ENCODE measurements at places on chromosomes 16 and 17. TPM values are rescaled to one million over a fixed set of nuclear protein-coding genes. Genes with fewer than 3 reads are reported as not detected.

- DNase-seq, result no peak
- no peak overlapping the region for H3K27ac ChIP-seq
- H3K4me1 ChIP-seq, result peaks cover 17% of the 10 kb centered on the region
- no peak overlapping the region for H3K4me3 ChIP-seq
These were observed 226.1 kb downstream of the ZNF423 start for GRCh38 chr16:49629851-49630250.

DNA sequence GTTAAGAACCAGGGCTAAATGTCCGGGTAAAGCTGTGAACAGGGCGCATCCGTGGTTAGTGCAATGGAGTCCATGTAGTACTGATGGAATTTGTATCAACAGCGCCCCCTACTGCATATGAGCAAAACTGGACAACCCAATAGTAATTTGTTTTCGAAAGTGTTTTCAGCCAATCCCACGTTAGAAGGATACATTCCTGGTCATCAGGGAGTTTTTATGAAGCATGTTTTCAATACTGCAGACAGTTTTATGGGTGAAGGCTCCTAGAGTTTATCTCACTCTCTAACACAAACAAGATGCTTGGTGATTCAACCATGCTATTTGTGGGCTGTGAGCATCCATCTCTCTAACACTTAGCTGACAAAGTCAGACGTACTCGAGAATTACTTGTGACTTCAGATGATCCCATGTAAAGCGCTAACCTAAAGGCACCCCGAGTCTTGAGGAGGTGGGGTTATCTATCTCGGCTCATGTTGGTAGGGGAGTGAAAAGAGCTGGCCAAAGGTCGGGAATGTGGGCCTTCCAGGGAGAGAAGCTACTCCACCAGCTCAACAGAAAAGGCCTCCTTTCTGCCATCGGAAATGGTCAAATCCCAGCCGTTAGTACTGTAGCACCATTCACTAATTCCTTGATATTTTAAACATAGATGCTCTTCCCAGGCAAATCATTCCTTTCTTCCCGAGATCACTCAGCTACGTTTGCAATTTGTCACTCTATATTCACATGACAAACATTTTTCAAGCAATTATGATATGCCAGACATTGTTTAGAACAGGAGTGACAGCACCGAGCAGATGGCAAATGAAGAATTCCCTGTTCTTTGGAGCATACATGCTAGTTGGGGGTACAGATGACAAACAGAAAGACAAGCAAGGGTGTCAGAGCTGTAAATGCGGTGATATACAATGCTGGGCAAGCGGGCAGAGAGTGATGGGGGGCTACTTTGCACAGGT is 46.9 kb upstream of the HNF1B start:
- H3K27me3 ChIP-seq, result no peaks in the 10 kb centered on the region
- no peaks in the 10 kb centered on the region for H3K4me1 ChIP-seq
- DNase-seq, result peak; percentile 19
- H3K27ac ChIP-seq, result no peak overlapping the region

Gene SNX20
- polyA plus RNA-seq, result not detected

Gene KATNIP
- 25.5 TPM for polyA plus RNA-seq

- H3K4me3 ChIP-seq, result no peak overlapping the region
- DNase-seq, result no peak
- no peaks in the 10 kb centered on the region for H3K27me3 ChIP-seq
- H3K36me3 ChIP-seq, result no peaks in the 10 kb centered on the region
- H3K4me1 ChIP-seq, result peaks cover 7% of the 10 kb centered on the region
These were observed 84.9 kb downstream of the TMEM114 start for GRCh38 chr16:8505327-8505991.

Gene CDRT4
- polyA plus RNA-seq, result 4.6 TPM

DNA sequence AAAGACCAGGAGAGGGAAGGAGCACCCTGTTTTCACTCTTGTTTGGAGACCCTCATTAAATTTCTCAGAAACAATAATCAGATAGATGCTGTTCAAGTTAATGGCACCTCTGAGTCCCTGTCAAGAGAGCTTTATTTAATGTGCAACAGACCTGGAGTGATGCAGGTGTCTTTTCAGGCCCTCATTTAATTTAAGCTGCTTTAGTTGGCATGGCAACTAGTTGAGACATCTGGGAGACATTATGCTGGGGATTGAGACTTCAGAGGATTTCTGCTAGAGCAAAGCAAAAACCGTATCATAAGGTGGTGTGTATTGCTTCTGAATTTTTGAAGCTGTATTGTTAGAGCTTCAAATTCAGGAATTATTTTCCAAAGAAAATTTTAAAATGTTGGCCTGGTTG is 108.5 kb downstream of the NLK start:
- H3K4me1 ChIP-seq, result peaks cover 5% of the 10 kb centered on the region
- no peak overlapping the region for H3K27ac ChIP-seq
- DNase-seq, result peak; percentile 15
- H3K4me3 ChIP-seq, result no peak overlapping the region
- no peaks in the 10 kb centered on the region for H3K27me3 ChIP-seq
- H3K36me3 ChIP-seq, result peaks cover 21% of the 10 kb centered on the region

Gene RNF227
- 7.4 TPM for polyA plus RNA-seq

DNA sequence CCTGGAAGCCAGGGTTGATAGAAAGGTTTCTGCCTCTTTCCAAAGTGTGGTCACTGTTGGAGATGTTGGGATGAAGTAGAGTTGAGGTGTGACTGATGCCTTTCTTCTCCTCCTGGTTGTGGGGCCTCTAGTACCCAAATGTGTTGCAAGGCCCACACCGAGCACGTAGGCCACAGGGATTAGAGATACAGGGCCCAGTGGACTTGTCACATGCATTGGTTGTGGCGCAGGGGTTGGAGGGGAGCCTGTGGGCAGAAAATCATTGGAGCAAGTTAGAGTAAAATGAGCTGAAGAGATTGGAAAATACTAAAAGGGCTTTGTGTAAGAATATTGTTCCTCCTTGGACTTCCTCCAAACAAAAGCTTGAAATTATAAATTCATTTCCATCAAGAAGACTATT is 4.6 kb downstream of the KRT33A start:
- no peak overlapping the region for H3K4me3 ChIP-seq
- H3K36me3 ChIP-seq, result no peaks in the 10 kb centered on the region
- DNase-seq, result no peak
- no peaks in the 10 kb centered on the region for H3K4me1 ChIP-seq

Gene RNF157
- polyA plus RNA-seq, result 5.2 TPM

DNA sequence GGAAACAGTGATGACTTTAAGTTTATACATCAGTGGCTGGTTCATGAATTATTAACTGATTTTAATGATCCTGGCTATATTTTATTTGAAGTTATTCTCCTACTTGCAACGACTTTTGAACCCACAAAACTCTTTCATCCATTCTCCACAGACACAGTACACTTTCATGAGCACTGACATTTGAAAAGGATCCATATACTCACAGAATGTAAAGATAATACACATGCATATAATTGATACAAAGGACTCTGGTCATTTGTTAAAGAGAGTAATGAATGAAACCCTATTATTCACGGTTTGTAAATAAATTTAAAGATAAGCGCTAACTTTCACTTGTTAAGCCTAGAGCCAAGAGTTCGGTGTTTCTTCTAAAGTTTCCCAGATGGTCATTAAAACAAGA is 3.3 kb downstream of the TOX3 start:
- H3K27ac ChIP-seq, result no peak overlapping the region
- H3K27me3 ChIP-seq, result peaks cover 16% of the 10 kb centered on the region
- H3K4me3 ChIP-seq, result no peak overlapping the region
- DNase-seq, result no peak
- no peaks in the 10 kb centered on the region for H3K4me1 ChIP-seq

GRCh38 chr17:64269687-64270649 is 6.9 kb upstream of the TEX2 start:
- H3K36me3 ChIP-seq, result no peaks in the 10 kb centered on the region
- no peak overlapping the region for H3K4me3 ChIP-seq

- no peak overlapping the region for H3K27ac ChIP-seq
- H3K4me1 ChIP-seq, result no peaks in the 10 kb centered on the region
- no peak for DNase-seq
- H3K27me3 ChIP-seq, result peaks cover 9% of the 10 kb centered on the region
These were observed 1.4 kb upstream of the WNT3 start for GRCh38 chr17:46819906-46820351.

DNA sequence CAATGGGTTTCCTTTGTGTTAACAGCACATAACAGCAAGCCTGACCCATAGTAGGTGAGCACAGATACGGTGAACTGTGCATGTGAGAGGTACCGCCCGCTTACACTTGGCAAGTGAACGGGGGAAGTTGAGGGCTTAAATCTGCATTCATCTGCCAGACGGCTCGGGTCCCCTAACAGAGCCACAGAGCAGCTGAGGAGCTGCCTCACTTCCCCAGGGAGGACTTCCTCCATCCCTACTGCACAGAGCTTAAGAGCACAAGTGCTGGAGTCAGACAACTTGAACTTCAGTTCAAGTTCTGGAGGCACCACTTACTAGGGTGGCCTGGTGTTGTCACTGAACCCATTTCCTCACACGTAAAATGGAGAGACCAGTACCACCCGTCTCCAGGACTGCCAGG is 13.4 kb downstream of the RAB5C start:
- DNase-seq, result no peak
- peaks cover 23% of the 10 kb centered on the region for H3K36me3 ChIP-seq

DNA sequence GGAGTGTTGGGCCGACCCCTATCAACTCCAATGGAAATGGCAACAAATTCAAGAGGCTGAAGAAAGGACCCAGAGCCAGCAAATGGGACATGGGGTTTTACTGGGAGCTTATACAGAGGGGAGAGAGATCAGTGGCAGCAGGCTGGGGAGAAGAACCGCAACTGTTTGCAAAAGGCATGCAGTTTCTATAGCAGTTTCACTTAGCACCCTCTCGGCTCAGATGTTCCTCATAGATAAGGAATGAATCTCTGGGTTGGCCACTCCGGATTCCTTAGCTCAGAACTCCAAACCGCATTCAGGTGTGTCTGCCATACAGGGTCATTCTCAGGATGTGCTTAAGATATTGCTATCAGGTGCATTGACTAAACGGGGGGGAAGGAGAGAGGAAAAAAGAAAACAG is 71.1 kb upstream of the RPL38 start:
- no peak overlapping the region for H3K27ac ChIP-seq
- no peaks in the 10 kb centered on the region for H3K36me3 ChIP-seq
- no peak for DNase-seq
- H3K4me1 ChIP-seq, result no peaks in the 10 kb centered on the region

DNA sequence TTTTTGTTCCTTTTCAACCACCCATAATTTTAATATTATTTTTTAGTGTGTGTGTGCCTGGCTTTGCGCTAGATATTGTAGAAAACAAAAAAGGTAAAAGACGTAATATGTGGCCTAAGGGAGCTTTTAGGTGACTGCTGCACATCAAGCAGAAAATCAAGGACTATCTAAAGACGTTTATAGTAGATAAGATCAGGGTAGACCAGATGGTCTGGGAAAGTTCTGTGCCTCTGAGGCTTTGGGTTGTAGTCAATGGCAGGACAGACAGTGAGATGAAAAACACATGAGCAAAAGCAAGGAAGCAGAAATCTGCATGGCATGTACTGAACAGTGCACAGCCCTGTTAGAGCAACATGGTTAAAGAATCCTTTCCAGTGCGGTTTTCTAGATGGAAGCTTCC is 26.8 kb upstream of the ARHGAP23 start:
- H3K27ac ChIP-seq, result no peak overlapping the region
- no peaks in the 10 kb centered on the region for H3K27me3 ChIP-seq
- H3K36me3 ChIP-seq, result peaks cover 14% of the 10 kb centered on the region
- peaks cover 47% of the 10 kb centered on the region for H3K4me1 ChIP-seq

DNA sequence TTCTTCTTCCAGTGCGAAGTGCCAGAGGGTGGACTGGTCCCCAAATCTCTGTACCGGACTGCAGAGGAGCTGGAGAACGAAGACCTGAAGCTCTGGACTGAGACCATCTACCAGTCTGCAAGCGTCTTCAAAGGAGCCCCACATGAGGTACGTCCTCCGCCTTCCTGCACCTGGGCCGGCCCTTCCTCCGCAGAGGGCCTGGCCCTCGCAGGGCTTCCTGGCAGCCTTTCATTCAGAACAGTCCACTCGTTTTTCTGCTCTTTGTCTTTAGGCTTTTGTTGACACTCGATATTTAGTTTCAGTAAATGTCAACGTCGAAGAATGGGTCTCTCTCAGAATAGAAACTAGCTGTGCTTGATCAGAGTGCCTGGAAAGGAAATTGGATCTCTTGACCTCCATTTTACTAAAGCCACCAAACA is 68.6 kb downstream of the SEC14L1 start:
- no peak overlapping the region for H3K27ac ChIP-seq
- H3K36me3 ChIP-seq, result peaks cover 91% of the 10 kb centered on the region
- H3K27me3 ChIP-seq, result no peaks in the 10 kb centered on the region
- no peak overlapping the region for H3K4me3 ChIP-seq

DNA sequence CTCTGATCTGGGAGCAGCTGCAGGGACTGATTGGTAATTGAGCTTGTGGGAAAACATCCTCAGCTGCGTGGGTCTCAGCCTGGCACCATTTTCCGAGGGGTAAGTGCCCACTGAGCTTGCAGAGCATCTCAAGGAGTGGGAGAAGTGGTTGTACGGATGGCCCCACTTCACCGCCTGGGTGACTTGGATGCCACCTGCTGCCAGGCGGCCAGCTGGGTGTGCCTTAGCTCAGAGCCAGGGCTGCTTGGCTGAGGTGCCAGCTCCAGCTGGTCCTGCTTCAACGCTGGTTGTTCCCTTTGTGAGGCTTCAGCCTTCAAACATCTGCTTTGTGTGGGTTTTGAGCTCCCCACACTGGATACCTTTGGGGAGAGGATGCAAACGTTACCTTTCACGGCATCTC is 482.7 kb upstream of the EEF2KMT start:
- H3K36me3 ChIP-seq, result no peaks in the 10 kb centered on the region
- H3K27me3 ChIP-seq, result no peaks in the 10 kb centered on the region
- no peak overlapping the region for H3K27ac ChIP-seq
- no peak for DNase-seq

GRCh38 chr16:82016964-82017363 is 5.7 kb upstream of the SDR42E1 start:
- H3K27me3 ChIP-seq, result no peaks in the 10 kb centered on the region
- H3K4me3 ChIP-seq, result no peak overlapping the region
- no peaks in the 10 kb centered on the region for H3K36me3 ChIP-seq
- no peak overlapping the region for H3K27ac ChIP-seq

GRCh38 chr17:82907797-82908542 is 68.1 kb upstream of the ZNF750 start:
- no peak overlapping the region for H3K27ac ChIP-seq
- no peak overlapping the region for H3K4me3 ChIP-seq
- peaks cover 5% of the 10 kb centered on the region for H3K36me3 ChIP-seq
- no peak for DNase-seq
- H3K4me1 ChIP-seq, result no peaks in the 10 kb centered on the region

DNA sequence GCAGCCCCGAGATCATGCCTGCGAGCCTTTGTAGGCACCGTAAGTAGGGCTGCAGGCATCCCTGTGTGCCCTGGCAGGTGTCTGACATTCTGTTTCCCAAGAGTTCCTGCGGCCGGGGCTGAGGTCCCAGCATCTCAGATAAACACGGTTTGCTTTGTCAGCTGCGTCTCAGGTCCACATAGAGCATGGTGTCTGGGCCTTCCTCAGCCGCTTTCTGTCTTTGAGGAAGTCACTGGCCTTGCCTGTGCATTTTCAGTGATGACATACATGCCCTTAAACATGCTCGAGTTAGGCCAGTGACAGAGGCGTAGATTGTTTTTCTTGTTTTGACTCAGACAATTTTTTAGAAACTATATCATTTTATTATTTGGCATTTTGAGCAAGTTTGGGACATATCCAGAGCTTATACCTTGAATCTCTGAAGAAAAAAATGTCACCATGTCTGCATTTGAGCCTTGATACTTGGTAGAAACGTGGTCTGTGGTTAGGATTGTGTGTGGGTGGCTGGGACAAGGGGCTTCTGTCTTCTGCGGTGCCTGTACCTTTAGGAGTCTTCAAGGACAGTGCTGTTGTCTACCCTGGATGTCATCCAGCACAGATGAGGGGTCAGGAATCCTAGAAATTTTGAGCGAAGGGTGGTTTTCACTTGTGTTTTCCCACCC is 105.8 kb downstream of the SNX29 start:
- no peak overlapping the region for H3K27ac ChIP-seq
- DNase-seq, result no peak
- no peaks in the 10 kb centered on the region for H3K27me3 ChIP-seq

Gene MLKL
- 3.1 TPM for polyA plus RNA-seq

Gene SPATA22
- polyA plus RNA-seq, result not detected

Data from SK-N-SH (cell line).